Kidney (tissue), 22 donors: ENCODE measurements at places on chromosomes 6 and 20.

DNA sequence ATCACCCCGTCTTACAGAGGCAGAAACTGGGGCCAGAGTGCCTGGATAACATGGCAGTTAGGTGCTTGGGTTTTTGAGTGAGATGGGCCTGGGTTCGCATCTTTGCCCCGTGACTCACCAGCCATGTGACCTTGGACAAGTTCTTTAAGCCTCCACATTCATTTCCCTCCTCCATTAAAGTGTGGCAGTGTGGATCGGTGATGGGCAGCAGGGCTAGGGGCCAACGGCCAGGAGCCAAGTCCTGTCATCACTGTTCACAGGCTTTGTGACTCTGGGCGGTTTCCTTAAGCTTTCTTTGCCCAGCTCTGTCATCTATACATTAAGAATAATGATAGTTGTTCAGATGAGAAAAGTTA, 85.5 kb upstream of the PMEPA1 start:
- no peak overlapping the region for H3K4me3 ChIP-seq
- H3K27me3 ChIP-seq = no peaks in the 10 kb centered on the region
- peaks cover 4% of the 10 kb centered on the region for H3K4me1 ChIP-seq
- H3K27ac ChIP-seq = no peak overlapping the region
- DNase-seq = no peak
- H3K36me3 ChIP-seq = no peaks in the 10 kb centered on the region

DNA sequence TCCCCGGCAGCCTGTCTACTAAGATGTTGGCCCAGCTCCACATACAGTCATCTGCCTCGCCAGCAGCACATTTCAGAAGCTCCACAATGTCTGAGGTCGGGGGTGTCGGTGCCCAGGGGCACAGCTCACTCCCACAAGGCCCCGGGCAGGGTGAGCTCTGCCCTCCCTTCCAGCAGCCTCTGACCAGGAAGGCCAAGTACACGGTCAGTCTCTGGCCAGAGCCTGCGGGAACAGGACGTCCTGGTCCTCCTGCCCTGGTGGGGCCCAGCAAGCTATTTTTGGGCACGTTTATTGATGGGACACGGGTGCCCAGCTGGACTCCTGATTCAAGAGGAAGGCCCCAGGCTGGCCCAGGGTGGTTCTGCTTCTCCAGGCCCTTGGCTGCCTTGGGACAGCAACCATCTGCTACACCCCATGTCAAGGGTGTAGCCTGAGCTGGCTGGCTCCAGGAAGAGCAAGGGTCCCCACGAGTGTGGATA, 114.9 kb upstream of the PTPN1 start:
- H3K4me3 ChIP-seq = no peak overlapping the region
- no peaks in the 10 kb centered on the region for H3K27me3 ChIP-seq
- no peak for DNase-seq
- no peaks in the 10 kb centered on the region for H3K36me3 ChIP-seq
- H3K27ac ChIP-seq = peak overlapping the region; percentile 54

DNA sequence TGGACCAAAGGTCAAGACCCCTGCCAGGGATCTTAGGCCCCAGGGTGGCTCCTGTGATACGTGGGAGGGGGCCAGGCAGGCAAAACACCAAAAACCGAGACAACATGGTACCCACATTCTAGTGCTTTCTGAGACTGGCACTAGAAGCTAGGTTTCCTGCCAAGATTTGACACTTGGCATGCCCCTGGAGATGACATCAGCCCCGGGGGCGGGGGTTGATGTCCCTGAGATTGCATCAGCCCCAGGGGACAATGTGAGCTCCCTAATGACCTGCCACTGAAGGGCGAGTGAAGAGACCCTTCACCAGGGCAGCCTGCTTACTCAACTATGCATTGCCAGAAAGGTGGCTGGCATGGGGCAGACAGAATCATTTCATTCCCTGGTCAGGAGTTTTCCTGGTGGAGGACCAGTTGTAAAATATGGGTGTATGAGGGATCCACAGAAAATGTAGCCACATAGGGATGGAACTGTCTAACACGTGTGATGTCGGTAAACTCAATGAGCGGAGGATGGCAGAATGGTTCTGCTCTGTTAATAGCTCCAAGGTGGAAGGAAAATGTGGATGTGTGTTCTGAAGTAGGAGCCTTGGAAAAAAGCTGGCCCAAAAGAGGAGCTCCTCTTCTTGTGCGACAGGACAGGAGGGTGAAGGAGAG, 219.7 kb downstream of the UNC5CL start:
- no peak overlapping the region for H3K4me3 ChIP-seq
- no peaks in the 10 kb centered on the region for H3K36me3 ChIP-seq
- H3K27me3 ChIP-seq = no peaks in the 10 kb centered on the region
- no peak overlapping the region for H3K27ac ChIP-seq
- DNase-seq = no peak

GRCh38 chr6:20827798-20828197, 293.5 kb downstream of the CDKAL1 start:
- H3K4me3 ChIP-seq = no peak overlapping the region
- no peaks in the 10 kb centered on the region for H3K27me3 ChIP-seq
- H3K36me3 ChIP-seq = peaks cover 2% of the 10 kb centered on the region
- no peaks in the 10 kb centered on the region for H3K4me1 ChIP-seq
- H3K27ac ChIP-seq = no peak overlapping the region
- no peak for DNase-seq

- no peaks in the 10 kb centered on the region for H3K27me3 ChIP-seq
- DNase-seq = no peak
- no peaks in the 10 kb centered on the region for H3K36me3 ChIP-seq
- H3K4me1 ChIP-seq = no peaks in the 10 kb centered on the region
- no peak overlapping the region for H3K27ac ChIP-seq
- H3K4me3 ChIP-seq = no peak overlapping the region
Observed at GRCh38 chr6:168247443-168248147, 72.0 kb downstream of the DACT2 start.

GRCh38 chr20:6940048-6940447, 172.6 kb downstream of the BMP2 start:
- H3K27ac ChIP-seq = no peak overlapping the region
- DNase-seq = peak; percentile 19
- H3K36me3 ChIP-seq = no peaks in the 10 kb centered on the region
- no peak overlapping the region for H3K4me3 ChIP-seq
- H3K27me3 ChIP-seq = no peaks in the 10 kb centered on the region

DNA sequence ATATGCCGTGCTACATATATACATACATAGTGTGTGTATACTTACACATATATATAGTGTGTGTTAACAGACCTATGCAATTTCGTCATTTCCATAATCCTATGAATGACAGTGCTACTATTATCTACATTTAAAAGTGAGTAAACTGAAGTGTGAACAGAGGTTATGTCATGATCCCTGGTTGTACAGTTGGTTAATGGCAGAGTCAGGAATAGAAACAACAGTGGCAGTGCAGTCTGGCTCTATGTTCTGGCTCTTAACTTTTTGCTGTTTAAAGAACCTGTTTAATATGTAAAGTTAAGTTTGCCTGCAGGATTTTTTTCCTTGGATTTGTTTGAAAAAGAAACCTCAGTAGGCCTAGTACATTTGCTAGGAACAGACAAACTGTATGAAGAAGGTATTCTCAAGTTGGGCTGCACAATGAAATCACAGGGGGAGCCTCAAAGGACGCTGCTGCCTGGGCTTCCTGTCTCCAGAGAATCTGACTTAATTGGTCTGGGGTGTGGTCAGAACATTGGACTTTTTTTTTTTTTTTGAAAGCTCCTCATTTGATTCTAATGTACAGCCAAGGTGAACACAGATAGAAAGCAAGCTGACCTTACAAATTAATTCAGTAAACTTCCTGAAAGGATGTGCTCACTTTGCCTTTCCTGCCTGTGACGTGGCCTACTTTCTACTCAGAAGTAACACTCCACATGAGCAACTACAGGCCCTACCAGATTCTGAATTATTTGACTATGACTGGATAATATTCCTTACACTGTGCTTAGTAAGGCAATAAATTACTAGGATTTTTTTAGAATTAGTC, 29.4 kb downstream of the PLCB1 start:
- no peak for DNase-seq
- no peaks in the 10 kb centered on the region for H3K27me3 ChIP-seq
- H3K36me3 ChIP-seq = no peaks in the 10 kb centered on the region
- H3K4me3 ChIP-seq = no peak overlapping the region
- no peaks in the 10 kb centered on the region for H3K4me1 ChIP-seq
- no peak overlapping the region for H3K27ac ChIP-seq

DNA sequence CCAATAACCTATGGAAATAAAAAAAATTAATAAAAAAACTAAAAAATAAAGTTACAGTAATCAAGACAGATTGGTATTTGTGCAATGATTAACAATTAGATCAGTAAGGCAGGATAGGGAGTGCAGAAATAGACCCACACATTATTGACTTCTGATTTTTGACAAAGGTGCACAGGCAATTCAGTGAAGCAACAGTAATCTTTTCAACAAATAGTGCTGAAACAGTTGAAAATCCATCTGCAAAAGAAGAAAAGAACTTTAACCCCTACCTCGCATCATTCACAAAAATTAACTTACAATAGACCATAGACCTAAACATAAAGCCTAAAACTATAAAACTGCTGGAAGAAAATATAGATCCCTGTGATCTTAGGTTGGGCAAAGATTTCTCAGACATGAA, 4.5 kb upstream of the SMLR1 start:
- no peak overlapping the region for H3K4me3 ChIP-seq
- no peak overlapping the region for H3K27ac ChIP-seq
- no peak for DNase-seq
- H3K36me3 ChIP-seq = no peaks in the 10 kb centered on the region
- H3K4me1 ChIP-seq = no peaks in the 10 kb centered on the region

DNA sequence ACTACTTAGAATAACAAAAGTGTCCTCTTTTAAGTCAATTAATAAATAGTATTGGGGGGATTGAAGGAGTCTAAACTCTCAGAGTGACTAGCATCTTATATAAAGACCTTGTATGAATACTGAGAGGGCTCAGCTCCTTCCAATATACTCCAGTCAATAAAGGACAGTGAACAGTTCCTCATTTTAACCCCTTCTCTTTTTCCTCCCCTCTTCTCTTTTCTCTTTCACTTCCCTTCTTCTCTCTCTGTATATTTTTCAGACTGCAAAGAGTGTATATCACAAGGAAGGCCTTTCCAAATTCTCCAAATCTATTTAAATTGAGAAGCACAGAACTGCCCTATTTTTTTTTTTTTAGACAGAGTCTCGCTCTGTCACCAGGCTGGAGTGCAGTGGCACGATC, 99.5 kb downstream of the CD164 start:
- H3K36me3 ChIP-seq = no peaks in the 10 kb centered on the region
- H3K27me3 ChIP-seq = no peaks in the 10 kb centered on the region
- no peaks in the 10 kb centered on the region for H3K4me1 ChIP-seq
- H3K27ac ChIP-seq = no peak overlapping the region

DNA sequence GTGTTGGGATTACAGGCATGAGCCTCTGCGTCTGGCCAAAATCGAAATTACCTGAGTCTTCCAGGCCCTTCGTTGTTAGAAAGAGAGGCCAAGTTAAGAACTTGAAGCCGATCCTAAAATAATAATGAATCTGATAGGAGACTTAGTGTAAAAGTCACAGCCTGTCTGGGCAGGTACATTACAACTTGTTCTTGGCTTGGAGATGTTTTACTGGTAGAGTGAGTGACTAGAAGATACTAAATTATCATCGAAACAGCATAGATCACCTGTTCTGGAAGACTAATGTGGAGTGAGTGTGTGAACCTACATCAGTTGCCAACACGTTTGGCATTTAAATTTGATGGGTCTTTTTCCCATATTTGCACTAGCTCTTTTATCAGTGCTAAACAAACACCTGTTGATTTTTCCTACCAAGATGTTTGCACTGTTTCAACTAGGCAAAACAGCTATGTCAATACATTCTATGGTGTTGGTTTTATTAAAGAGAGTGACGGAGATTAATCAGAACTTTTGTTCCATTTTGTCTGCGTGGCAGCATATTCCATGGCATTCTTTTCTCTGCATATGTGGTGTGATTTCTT, 4.6 kb upstream of the TMEM217 start:
- H3K4me1 ChIP-seq = peaks cover 5% of the 10 kb centered on the region
- DNase-seq = no peak
- H3K27me3 ChIP-seq = no peaks in the 10 kb centered on the region
- no peaks in the 10 kb centered on the region for H3K36me3 ChIP-seq
- H3K27ac ChIP-seq = no peak overlapping the region
- no peak overlapping the region for H3K4me3 ChIP-seq

DNA sequence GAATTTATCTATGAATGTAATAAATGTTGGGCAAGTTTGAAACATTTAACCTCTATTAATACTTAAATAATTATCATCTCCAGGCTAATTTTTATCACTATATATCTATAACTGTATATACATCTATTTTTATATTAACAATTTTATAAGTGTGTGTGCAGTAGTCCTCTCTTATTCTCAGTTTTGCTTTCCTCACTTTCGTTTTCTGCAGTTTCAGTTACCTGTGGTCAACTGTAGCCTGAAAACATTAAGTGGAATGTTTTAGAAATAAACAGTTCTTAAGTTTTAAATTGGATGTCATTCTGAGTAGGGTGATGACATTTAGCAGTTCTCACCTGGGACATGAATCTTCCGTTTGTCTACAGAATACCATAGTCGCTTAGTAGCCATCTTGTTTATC, 379.4 kb upstream of the MAN1A1 start:
- no peaks in the 10 kb centered on the region for H3K4me1 ChIP-seq
- H3K27me3 ChIP-seq = no peaks in the 10 kb centered on the region
- no peaks in the 10 kb centered on the region for H3K36me3 ChIP-seq
- DNase-seq = no peak

GRCh38 chr20:6909608-6910007, 142.1 kb downstream of the BMP2 start:
- H3K4me3 ChIP-seq = no peak overlapping the region
- H3K4me1 ChIP-seq = no peaks in the 10 kb centered on the region
- no peaks in the 10 kb centered on the region for H3K36me3 ChIP-seq
- no peak overlapping the region for H3K27ac ChIP-seq

- peaks cover 3% of the 10 kb centered on the region for H3K4me1 ChIP-seq
- H3K27ac ChIP-seq = no peak overlapping the region
- no peaks in the 10 kb centered on the region for H3K27me3 ChIP-seq
- H3K4me3 ChIP-seq = no peak overlapping the region
Observed at GRCh38 chr6:134303891-134304290, 14.0 kb downstream of the SGK1 start.

- H3K4me3 ChIP-seq = no peak overlapping the region
- no peaks in the 10 kb centered on the region for H3K27me3 ChIP-seq
- H3K4me1 ChIP-seq = peaks cover 4% of the 10 kb centered on the region
- no peak for DNase-seq
- no peaks in the 10 kb centered on the region for H3K36me3 ChIP-seq
- no peak overlapping the region for H3K27ac ChIP-seq
Observed at GRCh38 chr20:47546184-47547033, 44.7 kb downstream of the NCOA3 start.

DNA sequence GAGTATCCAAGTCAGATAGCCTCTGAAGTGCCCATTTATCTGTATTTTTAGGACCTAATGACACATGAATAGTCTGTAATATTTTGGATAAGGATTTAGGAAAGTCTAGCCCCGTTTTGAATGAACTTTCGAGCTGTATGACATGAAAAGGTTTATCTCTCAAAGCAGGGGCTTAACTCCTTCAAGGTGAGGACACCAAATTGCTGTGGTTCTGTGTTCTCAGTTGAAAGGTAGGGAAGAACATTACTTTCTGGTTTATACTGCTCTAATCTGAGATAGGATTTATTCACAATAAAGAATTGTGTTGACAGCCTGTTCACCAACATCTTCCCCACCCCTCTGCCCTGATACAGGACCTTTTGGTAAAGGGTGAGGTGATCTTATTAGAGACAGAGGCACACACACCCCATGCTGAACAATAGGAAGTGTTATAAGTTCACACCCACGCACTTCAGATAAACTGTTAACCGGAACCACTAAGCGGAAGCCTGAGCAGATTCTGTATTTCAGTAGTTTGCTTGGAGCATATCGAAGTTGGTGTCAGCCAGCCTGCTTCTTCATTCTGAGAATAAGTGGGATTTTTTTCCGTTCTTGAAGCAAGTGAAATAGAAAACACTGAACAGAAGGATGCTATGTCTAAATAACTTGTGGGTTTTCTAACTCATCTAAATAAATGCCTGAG, 223.3 kb downstream of the TMEM242 start:
- no peak for DNase-seq
- peaks cover 12% of the 10 kb centered on the region for H3K4me1 ChIP-seq
- no peak overlapping the region for H3K4me3 ChIP-seq
- H3K27me3 ChIP-seq = no peaks in the 10 kb centered on the region
- no peak overlapping the region for H3K27ac ChIP-seq
